ENCODE measurements at places on chromosomes 2 and 18.

GRCh38 chr2:103448495-103448894 is 686.7 kb downstream of the TMEM182 start:
- DNase-seq = no peak

DNA sequence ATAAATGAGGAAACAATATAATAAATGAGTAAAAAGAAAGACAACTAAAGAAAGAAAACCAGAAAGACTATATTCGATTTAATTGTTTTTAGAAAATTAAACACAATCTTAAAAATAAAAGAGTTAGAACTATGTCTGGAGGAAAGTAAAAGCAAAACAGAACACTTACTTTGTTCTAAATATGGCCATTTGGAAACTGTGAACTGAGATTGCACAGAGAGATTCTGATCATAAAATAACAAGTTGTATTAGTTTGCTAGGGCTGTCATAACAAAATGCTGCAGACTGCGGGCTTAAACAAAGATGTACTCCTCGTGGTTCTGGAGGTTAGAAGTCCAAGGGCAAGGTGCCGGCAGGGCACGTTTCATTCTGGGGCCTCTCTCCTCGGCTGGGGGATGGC is 128.1 kb upstream of the AQP4 start:
- DNase-seq = no peak

- DNase-seq = no peak
Observed at GRCh38 chr2:780002-780401, 102.8 kb upstream of the TMEM18 start.

- no peak for DNase-seq
Observed at GRCh38 chr2:172726172-172726735, 9.4 kb upstream of the RAPGEF4 start.

DNA sequence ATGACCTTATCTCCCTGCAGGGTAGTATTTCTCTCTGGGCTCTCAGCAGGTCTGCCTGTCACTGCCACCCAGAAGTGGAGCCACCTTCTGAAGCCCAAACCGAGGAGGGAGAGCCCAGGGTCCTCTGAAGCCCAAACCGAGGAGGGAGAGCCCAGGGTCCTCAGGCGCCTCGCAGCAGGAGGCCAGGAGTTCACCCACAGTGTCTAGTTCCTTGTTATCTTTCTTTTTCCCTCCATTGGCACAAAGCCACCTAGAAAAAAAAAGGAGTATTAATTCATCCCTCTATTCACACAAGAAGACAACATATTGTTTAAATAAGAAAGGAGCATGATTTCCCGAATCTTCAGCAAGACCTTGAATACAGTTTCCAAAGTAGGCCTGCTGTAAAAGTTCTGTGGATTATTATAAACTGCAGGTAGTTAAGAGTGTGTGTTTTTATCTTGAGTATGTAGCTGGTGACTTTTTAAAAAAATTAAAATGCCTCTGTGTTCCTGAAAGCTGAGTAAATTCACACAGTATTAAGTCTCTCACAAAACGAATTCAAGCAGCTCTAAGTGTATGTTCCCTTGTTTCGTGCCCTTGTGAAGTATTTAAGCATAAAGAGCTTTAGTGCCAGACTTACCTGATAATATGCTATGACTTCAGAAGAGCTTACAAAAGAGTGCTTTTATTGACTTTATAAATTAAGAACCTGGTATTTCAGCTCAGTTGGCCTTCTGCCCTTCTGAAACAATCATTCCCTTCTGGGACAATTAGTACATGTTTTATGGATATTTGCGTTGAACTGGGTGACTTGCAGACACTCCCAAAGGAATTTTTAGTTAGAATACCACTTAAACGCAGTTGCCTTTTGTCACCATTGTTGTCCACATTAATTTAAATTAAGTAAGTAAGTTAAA is 11.7 kb upstream of the GRHL1 start:
- no peak for DNase-seq

GRCh38 chr2:19675856-19676460 is 225.8 kb downstream of the TTC32 start:
- DNase-seq = no peak

GRCh38 chr2:174138161-174138560 is 110.2 kb downstream of the OLA1 start:
- DNase-seq = no peak

DNA sequence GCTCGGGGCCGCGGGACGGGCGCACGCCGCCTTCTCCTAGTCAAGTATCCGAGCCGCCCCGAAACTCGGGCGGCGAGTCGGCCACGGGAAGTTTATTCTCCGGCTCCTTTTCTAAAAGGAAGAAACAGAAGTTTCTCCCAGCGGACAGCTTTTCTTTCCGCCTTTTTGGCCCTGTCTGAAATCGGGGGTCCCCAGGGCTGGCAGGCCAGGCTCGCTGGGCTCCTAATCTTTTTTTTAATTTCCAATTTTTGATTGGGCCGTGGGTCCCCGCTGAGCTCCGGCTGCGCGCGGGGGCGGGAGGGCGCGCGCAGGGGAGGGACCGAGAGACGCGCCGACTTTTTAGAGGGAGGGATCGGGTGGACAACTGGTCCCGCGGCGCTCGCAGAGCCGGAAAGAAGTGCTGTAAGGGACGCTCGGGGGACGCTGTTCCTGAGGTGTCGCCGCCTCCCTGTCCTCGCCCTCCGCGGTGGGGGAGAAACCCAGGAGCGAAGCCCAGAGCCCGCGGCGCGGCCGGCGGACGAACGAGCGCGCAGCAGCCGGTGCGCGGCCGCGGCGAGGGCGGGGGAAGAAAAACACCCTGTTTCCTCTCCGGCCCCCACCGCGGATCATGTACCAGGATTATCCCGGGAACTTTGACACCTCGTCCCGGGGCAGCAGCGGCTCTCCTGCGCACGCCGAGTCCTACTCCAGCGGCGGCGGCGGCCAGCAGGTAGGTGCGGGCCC is 617 bp downstream of the FOSL2 start:
- no peak for DNase-seq
